ENCODE measurements at places on chromosomes 2 and 18.

GRCh38 chr18:10128921-10129501 is 215.2 kb downstream of the VAPA start:
- no peak for DNase-seq

DNA sequence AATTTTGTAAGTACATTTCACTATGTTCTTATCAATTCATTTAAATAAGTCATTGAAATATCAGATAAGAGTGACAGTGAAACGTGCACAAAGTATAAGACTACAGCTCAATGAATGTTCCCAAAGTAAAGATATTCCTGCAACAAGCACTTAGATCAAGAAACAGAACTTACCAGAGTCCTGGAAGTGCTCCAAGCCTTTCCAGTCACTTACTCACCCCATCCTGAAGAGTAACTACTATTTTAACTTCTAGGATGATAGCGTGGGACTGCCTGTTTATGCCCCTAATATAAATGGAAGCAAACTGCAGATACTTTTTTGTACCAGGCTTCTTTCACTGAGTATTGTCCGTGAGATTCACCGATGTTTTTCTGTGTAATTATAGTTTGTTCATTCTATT is 768.9 kb downstream of the SLC4A3 start:
- no peak for DNase-seq

- no peak for DNase-seq
These were observed 7.6 kb upstream of the SERPINB12 start for GRCh38 chr18:63534615-63535014.

GRCh38 chr18:32478317-32478716 is 7.6 kb upstream of the GAREM1 start:
- DNase-seq = no peak

- no peak for DNase-seq
These were observed 10.2 kb downstream of the TMEM17 start for GRCh38 chr2:62495761-62496160.

DNA sequence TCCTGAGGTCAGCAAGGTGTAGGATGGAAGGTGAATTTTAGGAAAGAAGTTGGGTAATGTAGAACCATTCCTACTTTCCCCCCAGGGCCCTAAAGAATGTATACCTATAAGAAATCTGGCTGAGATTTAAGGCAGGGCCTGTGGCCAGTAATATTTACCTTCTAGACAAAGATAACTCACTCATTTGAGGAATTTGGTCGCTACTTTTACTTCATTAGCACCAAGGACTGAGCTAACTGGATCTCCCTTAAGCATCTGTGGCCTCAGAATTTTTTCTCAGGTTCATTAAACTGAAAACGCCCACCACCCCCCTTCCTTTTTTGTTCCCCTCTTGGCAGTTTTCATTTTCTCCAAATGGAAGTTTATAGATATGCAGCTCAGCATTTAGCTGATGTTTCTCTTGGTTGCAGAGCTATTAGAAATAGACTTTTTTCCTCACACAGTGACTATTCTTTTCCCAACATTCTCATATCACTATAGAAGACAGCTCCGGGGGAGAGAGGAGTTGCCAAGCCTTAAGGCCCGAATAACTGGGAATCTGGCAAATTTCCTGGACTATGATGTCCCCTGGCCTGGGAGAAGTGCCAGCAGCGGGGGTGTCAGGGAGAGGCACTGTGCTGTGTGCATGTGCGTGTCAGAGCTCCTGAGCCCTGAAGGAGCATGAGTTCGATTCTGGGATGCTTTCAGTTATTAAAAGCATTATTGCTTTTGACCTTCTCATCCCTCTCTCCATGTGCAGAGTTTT is 310.9 kb downstream of the PRKCE start:
- DNase-seq = no peak

DNA sequence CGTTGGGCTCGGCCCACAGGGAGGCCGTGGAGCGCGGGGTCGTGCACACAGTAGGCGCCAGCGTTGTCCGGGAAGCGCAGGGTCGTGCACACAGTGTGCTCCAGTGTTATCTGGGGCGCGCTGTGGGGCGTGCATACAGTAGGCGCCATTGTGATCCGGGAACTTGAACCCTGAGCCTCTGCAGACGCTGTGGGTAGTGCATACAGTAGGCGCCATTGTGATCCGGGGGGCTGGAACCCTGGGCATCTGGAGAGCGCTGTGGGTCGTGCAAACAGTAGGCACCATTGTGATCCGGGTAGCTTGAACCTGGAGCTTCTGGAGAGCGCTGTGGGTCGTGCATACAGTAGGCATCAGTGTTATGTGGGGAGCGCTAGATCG is 793 bp downstream of the ZNF236 start:
- no peak for DNase-seq

GRCh38 chr2:10059016-10059351 is 15.6 kb downstream of the KLF11 start:
- no peak for DNase-seq

DNA sequence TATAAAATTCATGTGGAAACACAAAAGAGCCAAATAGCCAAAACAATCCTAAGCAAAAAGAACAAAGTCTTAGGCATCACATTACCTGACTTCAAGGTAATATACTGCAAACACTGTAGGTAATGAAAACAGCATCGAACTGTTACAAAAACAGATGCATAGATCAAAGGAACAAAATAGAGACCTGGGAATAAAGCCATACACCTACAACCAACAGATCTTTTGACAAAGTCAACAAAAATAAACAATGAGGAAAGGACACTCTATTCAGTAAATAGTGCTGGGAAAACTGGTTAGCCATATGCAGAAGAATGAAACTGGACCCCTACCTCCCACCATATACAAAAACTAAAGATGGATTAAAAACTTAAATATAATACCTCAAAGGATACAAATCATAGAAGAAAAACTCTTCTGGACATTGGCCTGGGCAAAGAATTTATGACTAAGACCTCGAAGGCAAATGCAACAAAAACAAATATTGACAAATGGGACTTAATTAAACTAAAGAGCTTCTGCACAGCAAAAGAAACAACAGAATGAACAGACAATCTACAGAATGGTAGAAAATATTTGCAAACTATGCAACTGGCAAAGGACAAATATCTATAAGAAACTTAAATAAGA is 218.0 kb downstream of the PHLPP1 start:
- no peak for DNase-seq

- no peak for DNase-seq
These were observed 27.9 kb downstream of the IWS1 start for GRCh38 chr2:127498386-127498785.

- DNase-seq = no peak
These were observed 24.9 kb downstream of the CCBE1 start for GRCh38 chr18:59672235-59672711.

DNA sequence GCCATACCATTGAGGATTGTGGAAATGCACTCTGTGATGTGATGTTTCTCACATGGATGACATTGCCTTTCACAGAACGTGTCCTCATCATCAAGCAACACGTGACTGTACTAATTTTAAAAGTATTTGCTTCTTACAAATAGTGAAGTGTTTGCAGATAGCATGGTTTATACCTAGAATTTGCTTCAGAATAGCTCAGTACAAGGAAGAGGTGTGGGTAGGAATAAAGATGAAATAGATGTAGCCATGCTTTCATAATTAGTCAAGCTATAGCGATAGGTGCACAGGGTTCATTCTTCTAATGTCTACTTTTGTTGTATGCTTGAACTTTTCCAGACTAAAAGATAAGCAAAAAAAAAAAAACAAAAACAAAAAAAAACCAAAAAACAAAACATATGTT is 27.5 kb downstream of the MAP4K4 start:
- no peak for DNase-seq

GRCh38 chr2:158407031-158407430 is 49.5 kb downstream of the CCDC148 start:
- no peak for DNase-seq

DNA sequence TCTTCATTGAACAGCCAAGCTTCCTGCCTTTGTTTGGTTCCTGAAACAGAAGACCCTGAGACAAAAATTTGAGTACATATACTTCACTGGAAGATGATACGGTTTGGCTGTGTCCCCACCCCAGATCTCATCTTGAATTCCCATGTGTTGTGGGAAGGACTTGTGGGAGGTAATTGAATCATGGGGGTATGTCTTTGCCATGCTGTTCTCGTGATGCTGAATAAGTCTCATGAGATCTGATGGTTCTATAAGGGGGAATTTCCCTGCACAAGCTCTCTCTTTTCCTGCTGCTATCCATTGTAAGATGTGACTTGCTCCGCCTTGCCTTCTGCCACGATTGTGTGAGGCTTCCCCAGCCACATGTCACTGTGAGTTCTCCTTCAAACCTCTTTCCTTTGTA is 76.5 kb downstream of the BABAM2 start:
- no peak for DNase-seq

DNA sequence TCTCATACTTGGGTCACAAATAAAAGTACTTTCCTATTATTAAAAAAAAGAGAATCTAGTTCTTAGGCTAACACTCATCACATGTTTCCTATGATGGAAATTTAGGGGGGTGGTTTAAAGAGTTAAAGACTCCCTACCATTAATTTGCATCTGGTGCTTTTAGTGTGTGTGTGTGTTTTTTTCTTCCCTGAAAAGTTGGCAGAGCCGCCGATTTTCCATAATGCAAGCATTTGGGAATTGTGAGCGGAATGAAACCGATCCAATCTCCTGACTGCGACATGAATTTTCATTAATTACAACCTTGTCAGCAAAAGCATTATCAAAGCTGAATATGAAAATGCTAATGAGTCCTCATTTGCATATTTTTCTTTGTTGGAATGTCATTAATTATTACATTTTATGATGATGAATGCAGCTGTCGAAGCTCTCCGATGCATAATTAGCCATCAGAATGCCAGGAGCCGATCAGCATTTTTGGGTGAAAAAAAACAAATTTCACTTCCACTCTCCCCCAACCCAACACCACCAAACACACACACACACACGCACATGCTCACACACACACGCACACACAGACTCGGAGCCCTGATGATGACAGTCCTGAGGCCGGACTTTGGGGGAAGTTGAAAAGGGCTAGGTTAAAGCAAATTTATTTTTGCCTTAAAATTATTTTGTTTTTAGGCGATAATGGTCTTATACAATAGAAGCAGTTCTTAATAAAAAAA is 165.4 kb downstream of the TCF4 start:
- peak; percentile 45 for DNase-seq

GRCh38 chr2:15911686-15912085 is 28.7 kb upstream of the MYCN start:
- no peak for DNase-seq

DNA sequence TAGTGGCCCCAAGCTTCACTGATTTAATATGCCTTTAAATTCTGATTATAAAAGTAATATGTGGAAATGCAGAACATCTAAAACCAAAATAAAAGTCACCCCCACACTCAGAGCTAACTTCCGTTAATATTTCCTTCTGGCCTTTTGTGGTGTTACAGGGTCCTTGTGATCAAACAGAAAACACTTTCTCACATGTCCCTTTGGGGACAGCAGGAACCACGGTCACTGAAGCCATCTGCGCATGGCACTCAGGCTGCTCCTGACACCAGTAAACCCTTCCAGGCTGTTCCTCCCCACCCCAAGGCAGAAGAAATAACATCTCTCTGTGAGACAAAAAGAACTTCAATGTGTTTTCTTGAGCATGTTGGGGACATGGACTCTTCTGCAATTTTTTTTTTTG is 25.1 kb upstream of the GPR17 start:
- no peak for DNase-seq

DNA sequence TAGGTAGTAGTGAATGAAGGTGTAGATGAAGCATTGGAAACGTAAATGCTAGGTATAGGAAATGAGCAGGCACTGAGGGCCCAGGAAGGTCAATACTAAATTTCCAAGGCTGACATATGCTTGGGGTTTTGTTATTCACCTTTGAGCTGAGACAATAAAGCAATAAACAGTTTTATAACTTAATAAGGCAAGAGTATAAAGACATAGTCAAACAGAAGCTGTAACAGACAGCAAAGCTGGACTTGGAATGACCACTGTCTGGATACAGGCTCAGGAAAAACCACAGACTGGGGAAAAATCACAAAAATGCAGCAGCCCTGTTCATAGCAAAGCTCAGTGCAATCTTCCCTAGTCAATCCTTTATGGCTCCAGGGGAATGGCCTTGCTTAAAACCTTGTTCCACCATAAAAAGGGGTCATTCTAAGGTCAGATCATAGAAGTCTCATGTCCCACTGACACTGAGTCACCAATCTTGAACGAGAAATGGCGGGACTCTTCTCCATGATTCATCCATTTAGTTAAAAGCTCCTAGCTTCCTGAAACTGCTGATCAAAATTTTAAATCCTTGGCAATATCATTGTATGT is 493.3 kb downstream of the CMPK2 start:
- DNase-seq = no peak

GRCh38 chr18:63083020-63083531 is 236.5 kb downstream of the BCL2 start:
- no peak for DNase-seq

All from gastrocnemius medialis (tissue), 4 donors.